T-helper 2 cell treated with Interferon-gamma antibody and Interleukin-4, amounts not matched to agents 5 μg/mL and 100 μg/mL, for 36 hours (primary cell): ENCODE measurements at places on chromosomes 16 and 17.

GRCh38 chr17:73568934-73569333 is 75.3 kb downstream of the SDK2 start:
- DNase-seq, result no peak

DNA sequence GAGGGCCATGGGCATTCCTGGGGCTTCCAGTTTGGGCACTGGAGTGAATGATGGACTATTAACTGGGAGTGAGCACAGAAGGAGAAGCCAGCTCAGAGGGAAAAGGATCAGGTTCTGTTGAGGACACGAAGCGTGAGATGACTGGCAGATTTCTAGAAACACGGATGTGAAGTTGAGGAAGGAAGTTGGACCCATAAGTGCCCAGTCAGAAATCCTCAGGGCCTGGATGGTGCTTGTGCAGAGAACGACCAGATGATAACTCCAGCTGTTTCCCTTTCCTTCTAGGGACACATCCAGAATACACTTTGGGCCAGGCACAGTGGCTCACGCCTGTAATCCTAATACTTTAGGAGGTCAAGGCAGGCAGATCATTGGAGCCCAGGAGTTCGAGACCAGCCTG is 23.3 kb upstream of the ANKRD40CL start:
- DNase-seq, result no peak

DNA sequence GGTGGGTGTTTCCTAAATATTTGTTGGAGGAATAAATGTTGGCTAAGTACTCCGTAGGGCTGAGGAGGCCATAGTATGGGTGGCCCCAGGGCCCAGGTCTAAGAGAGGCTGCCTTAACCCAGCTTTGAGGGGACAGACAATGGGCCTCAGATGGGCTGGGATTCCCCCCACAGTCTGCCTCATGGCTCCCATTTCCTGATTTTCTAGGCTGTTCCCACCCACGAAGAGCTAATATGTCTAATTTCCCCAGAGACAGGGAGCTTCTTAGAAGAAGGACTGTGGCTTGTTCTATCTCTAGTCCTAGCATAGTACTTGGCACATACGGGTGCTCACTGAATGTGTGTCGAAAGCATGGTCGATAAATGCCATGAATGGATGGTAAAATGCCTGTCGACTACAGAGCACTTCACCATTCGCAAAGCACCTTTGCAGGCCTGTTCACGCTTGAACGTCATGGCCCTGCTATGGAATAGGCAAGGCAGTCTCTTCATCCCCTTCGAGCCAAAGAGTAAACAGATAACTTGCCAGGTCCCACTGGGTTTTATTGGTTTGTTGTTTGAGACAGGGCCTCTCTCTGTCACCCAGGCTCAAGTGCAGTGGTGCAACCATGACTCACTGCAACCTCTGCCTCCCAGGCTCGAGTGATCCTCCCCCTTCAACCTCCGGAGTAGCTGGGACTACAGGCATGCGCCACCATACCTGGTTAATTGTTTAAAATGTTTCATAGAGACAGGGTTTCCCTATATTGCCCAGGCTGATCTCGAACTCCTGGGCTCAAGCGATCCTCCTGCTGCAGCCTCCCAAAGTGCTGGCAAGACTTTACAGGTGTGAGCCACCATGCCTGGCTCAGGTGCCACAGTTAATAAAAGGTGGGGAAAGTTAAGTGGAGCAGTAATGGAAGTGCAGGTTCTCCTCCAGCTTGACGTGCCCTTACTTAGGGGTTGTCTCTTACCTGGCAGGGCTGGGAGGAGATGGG is 9.7 kb downstream of the CHAD start:
- no peak for DNase-seq

DNA sequence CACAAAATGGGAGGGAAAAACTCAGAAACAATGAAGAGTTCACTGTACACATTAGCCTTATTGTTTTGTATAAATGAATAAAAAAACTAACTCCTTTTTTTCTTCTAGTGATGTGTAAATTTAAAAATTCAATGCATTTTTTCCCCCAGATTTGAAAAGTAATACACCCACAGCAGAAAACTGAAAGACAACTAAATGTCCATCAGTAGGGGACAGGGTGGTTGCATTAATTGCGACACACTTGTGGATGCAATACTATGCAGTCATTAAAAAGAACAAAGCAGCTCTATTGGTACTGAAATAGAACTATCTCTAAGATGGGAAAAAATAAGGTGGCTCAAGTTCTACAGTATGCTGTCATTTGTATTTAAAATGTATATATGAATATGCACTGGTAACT is 13.7 kb upstream of the WIPI1 start:
- no peak for DNase-seq

- peak; percentile 48 for DNase-seq
Measured at GRCh38 chr16:67248401-67249177, at the start of gene SLC9A5. Gene SLC9A5 (plus strand): TSS chr16:67248979. CDS start chr16:67249015, 36 bp downstream.
